Amygdala (tissue), 56 donors: ENCODE measurements at places on chromosomes 5 and 9.

DNA sequence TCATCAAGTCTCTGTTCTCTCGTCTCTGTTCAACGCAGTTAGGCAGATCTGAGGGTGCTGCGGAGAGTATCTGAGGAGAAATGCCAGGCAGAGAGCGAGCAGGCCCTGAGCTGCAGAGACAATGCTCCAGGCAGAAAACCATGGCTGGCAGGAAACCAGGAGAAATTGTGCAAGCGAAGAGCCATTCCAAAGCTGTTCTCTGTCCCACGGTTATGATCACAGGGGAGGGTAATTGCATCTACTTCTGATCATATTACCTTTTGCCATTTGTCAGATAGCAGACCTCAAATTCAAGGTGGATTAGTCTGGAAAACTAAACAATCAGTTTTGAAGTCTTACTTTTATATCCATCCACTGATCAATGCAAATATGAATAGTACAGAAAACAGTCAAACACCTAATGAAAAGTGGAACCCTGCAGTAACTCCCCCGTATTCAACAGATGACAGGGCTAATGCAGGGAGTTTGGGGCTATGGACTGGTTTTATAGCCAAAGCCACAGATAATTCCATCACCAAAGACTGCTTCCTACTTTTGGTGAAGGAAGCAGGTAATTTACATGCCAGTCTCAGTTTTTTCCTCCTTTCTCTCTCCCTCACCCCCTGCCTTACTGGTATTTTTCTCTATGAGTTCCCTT lies 228.0 kb downstream of the DCP2 start:
- peak; percentile 32 for DNase-seq

GRCh38 chr5:15948190-15948589 lies 231.4 kb downstream of the MARCHF11 start:
- no peak for DNase-seq

- no peak for DNase-seq
Measured at GRCh38 chr5:139131062-139131461, 67.1 kb downstream of the SIL1 start.

DNA sequence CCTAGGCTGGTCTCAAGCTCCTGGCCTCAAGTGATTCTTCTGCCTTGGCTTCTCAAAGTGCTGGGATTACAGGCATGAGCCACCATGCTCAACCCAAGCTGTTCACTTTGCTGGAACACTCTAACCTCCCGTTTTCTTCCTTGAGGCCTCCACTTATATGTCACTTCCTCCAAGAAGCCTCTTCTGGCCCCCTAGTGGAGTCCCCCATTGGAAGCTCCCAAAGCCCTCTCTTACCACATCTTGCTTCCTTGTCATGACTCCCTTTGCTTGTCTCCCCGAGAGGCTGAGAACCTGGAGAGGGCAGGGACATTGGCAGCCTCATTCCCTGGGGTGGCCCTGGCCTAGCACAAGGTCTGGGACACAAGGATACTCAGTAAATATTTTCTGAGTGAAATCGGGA lies 80.8 kb downstream of the PDE6A start:
- DNase-seq: no peak

DNA sequence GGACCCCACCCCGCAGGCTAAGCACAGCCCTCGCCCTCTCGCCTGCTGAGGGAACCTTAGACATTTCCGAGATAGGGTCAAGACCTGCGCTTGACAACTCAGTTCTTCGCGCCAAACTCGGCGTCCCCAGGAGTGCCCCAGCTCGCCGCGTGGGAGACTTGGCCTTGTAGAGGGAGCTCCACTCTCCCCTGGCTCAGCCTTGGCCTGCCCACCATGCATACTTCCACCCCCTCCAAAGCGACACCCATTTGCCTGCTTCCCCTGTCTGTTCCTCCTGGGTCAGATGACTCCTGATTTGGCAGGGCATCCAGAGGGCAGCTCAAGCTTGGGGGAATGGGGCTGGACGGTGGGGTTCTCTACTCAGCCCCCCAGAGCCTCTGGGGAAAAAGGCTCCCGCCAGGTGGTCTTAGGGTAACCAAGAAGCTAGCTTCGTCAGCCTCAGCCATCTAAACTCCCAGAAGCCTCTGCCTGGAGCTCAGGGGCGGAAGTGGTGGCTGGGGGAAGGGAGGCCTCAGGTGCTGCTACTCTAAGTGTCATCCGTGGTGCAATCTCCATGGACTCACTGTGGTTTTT lies 560 bp downstream of the DOCK2 start:
- no peak for DNase-seq

GRCh38 chr9:129126749-129127618 lies 15.8 kb downstream of the PTPA start:
- peak; percentile 40 for DNase-seq

- DNase-seq: no peak
Measured at GRCh38 chr5:94362857-94363256, 255.5 kb downstream of the KIAA0825 start.

DNA sequence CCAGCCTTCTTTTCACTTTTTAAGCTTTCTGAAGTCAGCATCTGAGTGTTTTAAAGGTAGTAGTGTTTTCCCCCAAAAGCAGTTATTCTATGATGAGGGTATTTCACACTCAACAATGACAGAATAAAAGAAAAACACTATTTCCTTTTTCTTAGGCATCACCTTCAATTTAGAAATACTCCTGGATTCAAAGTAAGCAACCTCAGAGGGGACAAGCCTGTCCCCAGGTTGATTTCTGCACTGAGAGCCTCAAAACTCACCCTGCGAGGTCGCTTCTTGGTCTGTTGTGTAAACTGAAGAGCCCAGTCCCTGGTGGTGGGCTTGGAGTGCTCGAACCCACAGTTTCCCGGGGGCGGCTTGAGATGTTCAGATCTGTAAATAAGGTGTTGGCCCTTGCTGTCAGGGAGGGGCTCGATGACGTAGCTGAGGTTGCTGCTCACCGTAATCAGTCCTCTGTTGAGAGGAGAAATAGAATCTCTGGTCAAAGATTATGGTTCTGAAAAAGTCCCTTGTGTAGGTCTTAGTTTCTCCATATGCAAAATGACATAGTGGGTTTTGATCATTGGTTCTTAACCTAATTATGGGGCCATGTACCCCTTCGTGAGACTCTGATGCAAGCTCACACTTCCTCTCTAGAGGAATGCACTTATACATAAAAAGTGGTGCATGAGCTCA lies 55.9 kb downstream of the ADAM19 start:
- no peak for DNase-seq
